ENCODE measurements at places on chromosomes 6 and 20.

DNA sequence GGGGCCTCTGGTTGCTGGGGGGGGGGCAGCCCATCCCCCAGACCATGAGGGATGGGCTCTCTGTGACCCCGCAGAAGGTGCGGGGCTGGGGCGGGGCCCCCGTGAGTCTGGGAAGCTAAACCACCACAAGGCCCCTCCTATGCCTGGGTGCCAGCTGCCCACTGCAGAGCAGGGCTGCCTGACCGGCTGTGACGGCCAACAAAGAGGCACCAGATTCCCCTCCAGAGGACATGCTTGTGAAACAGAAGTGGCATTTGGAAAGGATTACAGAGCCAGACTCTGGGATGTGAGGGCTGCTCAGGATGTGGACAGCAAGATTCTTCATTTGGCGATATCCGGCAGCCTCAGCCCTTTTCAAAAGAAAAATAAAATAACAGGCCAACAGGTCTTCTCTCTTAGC is 16.5 kb upstream of the NTSR1 start:
- no peak for DNase-seq

GRCh38 chr6:56156643-56157042 is 90.7 kb downstream of the COL21A1 start:
- no peak for DNase-seq

GRCh38 chr6:72631480-72631879 is 9.6 kb downstream of the KCNQ5 start:
- DNase-seq = no peak

DNA sequence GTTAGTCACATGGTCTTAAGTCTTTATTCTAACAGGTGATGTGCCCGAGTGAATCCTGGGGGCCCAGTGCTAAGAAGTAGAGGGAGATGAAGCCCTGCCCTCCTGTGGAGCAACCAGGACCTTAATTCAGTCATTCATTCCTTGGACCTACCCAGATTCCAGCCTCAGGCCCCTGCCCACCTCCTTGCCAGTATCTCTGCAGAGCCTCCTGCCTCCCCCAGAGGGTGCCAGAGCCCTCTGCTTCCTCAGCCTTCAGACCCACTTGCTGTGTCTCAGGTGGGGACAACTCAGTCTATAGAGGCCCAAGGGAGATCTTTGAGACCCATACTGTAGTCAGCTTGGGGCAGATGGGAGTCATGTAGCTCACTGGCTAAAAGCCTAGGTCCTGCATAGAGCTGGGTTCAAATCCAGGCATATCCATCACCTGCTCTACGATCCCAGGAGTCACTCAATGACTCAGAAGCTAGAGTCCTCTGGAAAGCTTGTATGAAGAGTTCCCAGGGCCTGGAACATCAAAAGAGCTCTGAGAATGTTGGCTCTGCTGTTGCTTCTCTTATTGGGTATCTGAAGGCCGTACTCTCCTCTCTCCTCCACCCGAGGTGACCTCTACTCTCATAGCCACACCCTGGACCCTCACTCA is 3.9 kb upstream of the SIGLEC1 start:
- DNase-seq = no peak

- DNase-seq = no peak
These were observed 29.9 kb downstream of the EZR start for GRCh38 chr6:158789115-158789917.

DNA sequence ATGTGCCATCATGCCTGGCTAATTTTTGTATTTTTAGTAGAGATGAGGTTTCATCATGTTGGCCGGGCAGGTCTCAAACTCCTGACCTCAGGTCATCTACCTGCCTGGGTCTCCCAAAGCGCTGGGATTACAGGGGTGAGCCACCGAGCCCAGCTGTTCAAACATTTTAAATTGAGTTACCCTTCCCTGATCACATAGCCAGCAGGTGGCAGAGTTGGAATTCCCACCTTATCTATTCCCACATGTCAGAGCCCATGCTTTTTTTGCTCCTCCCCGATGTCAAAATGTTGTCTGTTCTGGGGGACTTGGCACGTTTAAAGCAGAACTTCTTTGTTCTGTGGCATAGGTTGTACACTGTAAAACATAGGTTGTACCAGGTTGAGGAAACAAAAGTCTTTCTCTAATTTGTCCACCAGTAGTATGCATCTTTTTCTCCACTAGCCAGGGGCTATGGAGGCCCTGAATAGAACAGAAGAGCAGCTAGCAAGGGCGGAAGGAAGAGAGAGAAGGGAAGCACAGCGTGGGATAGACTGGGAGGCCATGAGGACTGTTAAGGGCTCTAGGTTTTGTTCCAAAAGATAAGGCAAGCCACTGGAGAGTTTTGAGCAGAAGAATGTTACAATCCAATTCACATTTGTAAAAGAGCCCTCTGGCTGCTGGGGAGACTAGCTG is 7.3 kb upstream of the LBP start:
- no peak for DNase-seq

DNA sequence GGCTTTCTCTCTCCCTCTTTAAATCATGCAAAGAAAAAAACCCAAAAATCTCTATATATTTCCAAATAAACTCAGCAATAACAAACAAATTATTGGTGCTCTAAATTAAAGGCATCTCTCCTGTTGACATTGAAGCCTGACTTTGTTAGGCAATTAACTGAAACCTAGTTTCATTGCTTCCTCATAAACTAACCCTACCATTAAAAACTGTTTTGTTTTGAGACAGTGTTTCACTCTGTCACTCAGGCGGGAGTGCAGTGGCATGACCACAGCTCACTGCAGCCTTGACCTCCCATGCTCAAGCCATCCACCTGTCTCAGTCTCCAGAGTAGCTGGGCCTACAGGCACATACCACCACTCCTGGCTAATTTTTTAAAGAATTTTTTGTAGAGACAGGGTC is 34.9 kb downstream of the PIGU start:
- DNase-seq = no peak

DNA sequence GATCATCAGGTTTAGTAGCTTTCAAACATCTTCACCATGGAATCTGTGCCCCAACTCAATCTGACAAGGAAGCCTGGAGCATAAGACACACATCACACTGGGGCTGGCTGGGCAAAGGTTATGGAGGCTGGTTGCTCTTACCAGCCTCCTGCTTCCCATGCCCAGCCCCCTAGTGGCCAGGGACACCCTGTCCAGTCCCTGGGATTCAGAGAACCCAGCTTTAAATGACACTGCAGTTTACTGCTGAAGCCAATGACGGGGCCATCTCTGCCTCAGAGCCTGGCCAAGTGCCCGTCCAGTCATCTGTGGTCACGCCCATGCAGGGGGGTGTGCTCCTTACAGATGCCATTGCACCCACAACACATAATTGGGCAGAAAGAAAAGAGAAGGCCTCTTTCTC is 272.9 kb downstream of the SMOC2 start:
- DNase-seq = peak; percentile 60

GRCh38 chr6:121844898-121845297 is 409.5 kb downstream of the GJA1 start:
- no peak for DNase-seq

- DNase-seq = no peak
These were observed 14.1 kb downstream of the CDYL start for GRCh38 chr6:4790158-4790899.
